ENCODE measurements at places on chromosomes 6 and 20. TPM values are rescaled to one million over a fixed set of nuclear protein-coding genes. Genes with fewer than 3 reads are reported as not detected.

DNA sequence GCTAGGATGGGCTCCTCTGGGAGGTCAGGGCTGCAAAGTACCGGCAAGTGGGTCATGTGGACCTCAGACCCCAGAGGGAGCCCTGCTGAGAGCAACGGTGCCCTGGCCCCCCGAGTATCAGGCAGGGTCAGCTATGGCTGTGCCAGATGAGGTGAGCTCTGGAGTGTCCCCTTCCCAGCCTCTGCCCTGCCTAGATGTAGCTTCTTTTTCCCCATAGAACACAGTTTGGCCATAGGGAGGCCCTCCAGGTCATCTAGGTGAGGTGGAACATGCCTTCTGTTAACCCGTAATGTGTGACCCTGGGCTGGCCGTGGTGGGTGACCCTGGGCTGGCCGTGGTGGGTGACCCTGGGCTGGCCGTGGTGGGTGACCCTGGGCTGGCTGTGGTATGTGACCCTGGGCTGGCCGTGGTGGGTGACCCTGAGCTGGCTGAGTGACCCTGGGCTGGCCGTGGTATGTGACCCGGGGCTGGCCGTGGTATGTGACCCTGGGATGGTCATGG lies 21.2 kb upstream of the PCMTD2 start:
- no peak for DNase-seq

AVP gene
- total RNA-seq, result not detected

GRCh38 chr20:51420111-51420510 lies 122.4 kb downstream of the NFATC2 start:
- no peak for DNase-seq

DNA sequence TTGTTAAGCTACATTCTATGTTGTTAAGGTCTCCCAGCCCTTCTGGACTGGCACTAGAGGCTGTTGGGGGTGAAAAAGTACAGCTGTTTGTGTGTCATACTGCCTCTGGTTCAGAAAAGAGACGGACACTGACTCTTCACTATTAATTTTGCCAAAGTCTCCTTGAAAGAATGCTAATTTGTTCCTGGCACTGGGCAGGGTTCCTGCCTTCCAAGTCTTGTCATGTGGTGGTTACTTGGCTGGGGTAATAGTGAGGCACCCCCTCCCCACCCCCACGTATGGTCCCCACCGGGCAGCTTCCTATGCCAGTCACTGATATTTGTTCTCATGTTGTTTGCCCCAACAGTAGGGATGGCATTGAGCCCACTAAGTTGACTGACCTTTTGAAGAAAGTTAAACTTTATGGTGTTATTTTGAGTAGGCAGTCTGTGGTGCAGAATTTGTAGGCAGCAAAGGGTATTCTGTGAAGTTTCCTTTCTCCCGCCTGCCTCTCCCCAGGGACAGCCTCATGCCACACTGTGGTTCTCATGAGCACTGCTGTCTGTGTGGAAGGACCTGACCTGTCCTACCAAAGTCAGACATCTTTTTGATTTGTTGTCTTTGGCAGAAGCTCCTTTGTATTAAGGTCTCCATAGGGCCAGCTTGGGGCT lies 8.7 kb downstream of the CDS2 start:
- DNase-seq, result no peak

BMP7 gene
- 0.38 TPM for total RNA-seq

GRCh38 chr20:548906-549305 lies 5.3 kb upstream of the CSNK2A1 start:
- no peak for DNase-seq

NDUFAF4 gene
- 33.3 TPM for total RNA-seq

DNA sequence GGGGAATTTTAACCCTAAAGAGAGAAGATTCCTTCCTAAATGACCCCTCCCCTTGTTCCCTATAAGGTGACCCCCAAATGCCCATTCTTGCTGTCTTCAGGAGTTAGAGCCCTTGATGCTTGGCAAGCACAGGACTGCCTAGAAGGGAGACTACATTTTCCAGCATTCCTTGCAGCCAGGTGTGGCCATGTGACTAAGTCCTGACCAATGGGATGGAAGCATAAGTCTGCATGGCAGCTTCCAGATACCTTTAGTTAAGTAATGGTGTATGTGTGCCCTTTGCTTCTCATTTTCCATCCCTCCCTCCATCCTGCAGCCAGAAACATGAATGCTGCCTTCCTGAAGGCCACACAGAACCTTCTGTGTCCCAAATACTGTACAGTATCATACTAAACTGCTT lies 5.5 kb downstream of the BFSP1 start:
- DNase-seq, result no peak

OPRL1 gene
- 10.2 TPM for total RNA-seq

TREML1 gene
- 2.3 TPM for total RNA-seq

GRCh38 chr20:49560646-49561045 lies 7.3 kb downstream of the PTGIS start:
- no peak for DNase-seq

Data from endothelial cell (in vitro differentiated cells).